HT-29 (cell line): ENCODE measurements at places on chromosomes 7 and 10.

- DNase-seq = no peak
These were observed 315.3 kb upstream of the AUTS2 start for GRCh38 chr7:69282946-69283345.

- no peak for DNase-seq
These were observed 3.2 kb downstream of the RSU1 start for GRCh38 chr10:16814012-16814411.

DNA sequence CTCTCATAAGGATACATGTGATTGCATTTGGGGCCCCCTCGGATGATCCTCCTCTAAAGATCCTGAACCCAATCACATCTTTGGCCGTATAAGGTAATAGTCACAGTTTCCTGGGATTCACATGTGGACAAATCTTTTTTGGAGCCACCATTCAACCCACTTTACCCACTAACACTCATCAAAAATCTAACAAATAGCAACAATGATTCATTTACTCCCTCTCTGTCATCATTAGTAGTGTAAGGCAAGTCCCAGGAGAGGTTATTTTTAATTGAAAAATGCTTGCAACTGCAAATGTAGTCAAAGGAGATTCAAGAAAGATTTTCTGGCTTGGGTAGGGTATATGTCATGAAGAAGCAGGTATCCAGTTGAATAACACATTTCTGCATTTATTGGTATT lies 9.9 kb upstream of the SMKR1 start:
- DNase-seq = no peak

GRCh38 chr10:52965509-52965908 lies 192.9 kb upstream of the MBL2 start:
- DNase-seq = no peak

DNA sequence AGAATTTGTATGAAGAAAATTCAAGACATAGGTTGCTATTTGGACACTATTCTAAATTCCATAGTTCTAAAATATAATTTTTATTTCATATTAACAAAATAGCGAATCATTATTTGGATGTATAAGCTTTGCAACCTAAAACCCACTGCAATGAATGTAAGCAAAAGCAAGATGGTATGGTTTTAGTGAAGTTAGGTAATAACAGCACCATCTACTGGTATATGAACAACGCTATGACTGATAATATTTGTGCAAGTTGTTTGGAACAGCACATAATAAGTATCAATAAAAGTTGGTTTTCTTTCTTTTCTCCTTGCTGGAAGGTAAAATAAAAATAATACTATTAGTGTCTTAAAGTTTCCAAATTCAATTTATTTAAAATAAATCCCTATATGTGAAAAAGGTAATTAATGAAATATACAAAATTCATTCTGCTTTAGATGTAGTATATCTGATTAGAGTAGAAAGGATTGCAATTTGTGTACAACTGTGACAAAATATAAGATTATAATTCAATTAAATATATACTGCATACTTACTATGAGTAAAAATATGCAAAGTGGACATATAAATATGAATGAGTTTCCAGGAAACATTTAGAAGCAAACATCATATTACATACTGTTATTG lies 79.0 kb upstream of the LSM8 start:
- peak; percentile 58 for DNase-seq

- DNase-seq = no peak
These were observed 299.8 kb downstream of the KLF6 start for GRCh38 chr10:3485057-3485686.

GRCh38 chr7:151228024-151228866 lies 1.2 kb upstream of the ABCF2 start:
- DNase-seq = no peak

DNA sequence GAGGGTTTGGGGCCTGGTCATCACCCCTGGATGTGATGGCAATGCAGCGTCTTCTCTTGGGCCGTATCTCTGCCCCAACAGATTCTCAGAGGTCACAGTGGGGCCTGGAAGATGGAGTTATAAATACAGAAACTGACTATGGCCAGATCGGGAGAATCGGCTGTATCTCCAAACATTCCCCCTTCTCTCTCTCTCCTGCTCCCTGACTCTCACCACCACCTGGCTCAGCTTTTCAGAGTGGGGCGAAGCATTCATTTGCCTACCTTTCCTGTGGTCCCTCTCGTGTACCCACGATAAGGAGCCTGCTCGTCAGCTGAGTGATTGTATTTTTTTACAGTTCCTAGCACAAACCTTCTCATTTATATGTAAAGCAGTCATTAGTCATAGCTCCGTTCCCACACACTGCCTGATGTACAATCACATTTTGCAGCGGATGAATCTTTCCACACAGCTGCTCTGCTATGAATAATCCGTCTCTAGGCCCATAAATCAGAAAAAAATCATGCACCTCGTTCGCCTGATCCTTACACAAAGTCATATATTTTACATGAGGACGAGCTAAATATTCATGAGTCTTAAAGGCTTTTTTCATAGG lies 23.2 kb upstream of the BTRC start:
- no peak for DNase-seq

- peak; percentile 41 for DNase-seq
These were observed 43.8 kb downstream of the ARL4A start for GRCh38 chr7:12731214-12731656.

DNA sequence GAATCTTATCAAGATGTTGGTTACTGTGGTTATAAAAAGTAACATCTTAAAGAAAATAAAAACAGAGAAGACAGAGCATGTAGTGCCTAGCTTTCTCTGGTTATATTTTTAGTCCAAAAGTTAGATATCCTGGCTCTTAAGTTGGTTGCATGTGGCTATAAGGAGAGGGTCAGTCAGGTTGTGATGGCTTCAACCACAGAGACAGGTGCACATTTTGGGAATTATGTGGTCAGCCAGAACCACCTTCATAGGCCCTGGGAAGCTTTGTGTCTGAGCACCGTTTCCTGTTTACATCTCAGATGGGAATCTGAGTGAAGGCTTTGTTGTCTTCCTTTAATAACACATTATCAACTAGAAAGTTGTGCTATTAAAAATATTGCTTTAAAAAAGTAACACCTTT lies 265.1 kb upstream of the IGFBP3 start:
- no peak for DNase-seq

- no peak for DNase-seq
These were observed 527.1 kb downstream of the TYW1 start for GRCh38 chr7:67523713-67524112.

GRCh38 chr7:69539531-69539930 lies 58.7 kb upstream of the AUTS2 start:
- no peak for DNase-seq

- no peak for DNase-seq
These were observed 19.9 kb downstream of the SPAG6 start for GRCh38 chr10:22365233-22365632.

- no peak for DNase-seq
These were observed 65.5 kb upstream of the NKX6-2 start for GRCh38 chr10:132851451-132851850.

DNA sequence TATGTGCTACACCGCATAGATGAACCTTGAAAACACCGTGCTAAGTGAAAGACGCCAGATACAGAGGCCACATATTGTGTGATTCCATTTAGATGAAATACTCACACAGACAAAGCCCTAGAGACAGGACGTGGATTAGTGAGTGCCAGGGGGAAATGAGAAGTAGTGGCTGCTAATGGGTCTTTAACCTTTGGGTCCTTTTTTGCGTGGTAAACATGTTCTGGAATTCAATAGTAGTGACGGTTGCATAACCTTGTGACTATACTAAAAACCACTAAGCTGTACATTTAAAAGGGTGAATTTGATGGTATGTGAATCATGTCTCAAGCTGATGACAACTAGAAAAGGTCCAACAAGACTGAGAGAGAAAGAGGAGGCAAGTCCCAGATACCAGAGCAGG lies 15.6 kb downstream of the SMKR1 start:
- no peak for DNase-seq

GRCh38 chr7:87702326-87702725 lies 74.1 kb downstream of the RUNDC3B start:
- no peak for DNase-seq

DNA sequence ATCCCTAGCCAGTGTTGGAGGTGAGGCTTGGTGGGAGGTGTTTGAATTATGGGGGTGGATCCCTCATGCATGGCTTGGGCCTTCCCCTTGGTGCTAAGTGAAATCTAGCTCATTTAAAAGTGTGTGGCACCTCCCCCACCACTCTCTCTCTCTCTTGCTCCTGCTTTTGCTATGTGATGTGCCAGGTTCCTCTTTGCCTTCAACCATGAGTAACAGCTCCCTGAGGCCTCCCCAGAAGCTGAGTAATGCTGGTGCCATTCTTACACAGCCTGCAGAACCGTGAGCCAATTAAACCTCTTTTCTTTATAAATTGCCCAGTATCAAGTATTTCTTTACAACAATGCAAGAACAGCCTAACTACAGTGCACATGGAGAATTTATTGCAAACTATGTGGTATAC lies 188.8 kb upstream of the POT1 start:
- no peak for DNase-seq

GRCh38 chr10:24847112-24848070 lies 105.0 kb downstream of the PRTFDC1 start:
- no peak for DNase-seq

DNA sequence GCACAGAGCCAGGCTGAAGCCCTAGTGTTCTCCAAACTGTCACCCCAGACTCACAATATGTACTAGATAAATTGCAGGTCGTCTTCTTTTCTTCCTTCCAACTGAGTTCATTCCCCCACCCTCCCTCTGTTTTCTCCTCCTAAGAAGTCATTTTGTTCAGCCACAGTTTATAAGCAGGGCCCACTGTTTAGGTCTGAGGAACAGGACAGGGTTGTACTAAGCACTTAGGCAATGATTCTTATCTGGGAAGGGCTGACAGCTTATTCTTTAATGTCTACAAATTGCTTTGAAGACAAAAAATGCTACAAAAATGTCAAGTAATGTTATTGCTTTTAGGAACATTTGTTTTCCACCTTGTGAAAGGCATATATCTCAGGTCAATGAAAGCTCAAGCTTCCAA lies 59.1 kb downstream of the CDC123 start:
- DNase-seq = no peak

DNA sequence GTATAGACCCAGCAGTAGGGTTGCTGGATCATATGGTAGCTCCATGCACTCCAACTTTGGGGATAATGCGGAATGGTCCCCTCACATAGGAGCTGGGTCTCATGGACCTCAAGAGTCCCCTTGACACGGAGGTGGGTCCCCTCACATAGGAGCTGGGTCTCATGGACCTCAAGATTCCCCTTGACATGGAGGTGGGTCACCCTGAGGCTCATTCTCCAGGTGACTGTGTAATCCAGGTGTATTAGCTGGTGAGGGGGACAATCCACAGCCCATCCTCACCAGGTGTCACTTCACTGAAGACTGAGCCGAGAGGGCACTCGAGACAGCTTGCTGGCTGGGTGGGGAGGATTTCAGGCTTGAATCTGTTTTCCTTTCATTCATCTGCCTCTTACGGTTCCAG lies 121.9 kb downstream of the PTPN20 start:
- no peak for DNase-seq

- no peak for DNase-seq
These were observed 116.8 kb upstream of the TBX20 start for GRCh38 chr7:35370687-35371086.

GRCh38 chr10:26000971-26001370 lies 66.9 kb downstream of the MYO3A start:
- no peak for DNase-seq

DNA sequence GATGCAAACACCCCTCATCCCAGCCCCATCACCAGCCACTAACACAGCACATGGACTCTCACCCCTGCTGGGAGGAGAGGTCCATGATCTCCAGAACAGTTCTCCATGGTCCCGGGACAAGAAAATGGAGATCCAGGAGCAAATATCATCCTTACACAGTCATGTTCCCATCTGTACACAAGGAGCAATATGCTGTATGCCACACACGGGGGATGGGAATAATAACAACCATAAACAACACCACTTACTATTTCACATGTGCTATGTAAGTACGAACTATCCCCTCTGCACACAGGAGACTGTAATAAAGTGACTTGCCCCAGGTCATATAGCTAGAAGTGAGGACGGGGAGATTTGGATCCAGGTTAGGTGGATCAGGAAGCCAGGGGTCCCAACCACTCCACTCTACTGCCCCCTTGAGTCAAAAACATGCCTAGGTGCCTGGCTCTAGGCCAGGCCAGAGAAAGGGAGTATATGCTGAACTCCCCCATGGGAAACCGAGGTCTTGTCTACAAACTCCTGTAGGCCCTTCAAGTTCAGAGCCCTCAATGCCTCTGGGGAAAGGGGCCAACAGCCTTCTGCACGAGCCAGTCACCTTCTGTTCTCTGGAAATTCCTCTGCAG lies 34.1 kb downstream of the LRRC20 start:
- DNase-seq = peak; percentile 59

DNA sequence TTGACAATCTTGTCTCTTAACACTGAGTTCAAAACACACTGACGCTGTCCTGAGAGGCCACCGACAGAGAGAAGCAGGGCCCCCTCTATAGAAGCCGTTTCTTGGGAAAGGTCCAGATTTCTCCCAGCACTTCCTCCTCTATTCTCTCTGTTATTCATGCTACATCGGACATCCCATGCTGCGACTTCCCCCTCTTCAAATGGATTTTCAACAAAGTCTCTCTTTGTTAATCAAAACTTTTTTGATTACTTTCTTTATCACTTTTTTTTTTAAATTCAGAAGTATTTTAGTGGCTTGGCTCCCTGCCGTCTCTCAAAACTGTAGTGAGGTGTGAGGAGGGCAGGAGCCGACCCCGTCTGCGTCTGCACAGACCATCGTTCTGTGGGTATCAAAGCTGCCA lies 298.9 kb upstream of the PITRM1 start:
- no peak for DNase-seq

GRCh38 chr7:138125119-138125518 lies 48.9 kb downstream of the AKR1D1 start:
- no peak for DNase-seq

- DNase-seq = no peak
These were observed 4.4 kb upstream of the SMC3 start for GRCh38 chr10:110563132-110563531.

GRCh38 chr10:92323079-92323478 lies 32.1 kb downstream of the MARCHF5 start:
- no peak for DNase-seq

DNA sequence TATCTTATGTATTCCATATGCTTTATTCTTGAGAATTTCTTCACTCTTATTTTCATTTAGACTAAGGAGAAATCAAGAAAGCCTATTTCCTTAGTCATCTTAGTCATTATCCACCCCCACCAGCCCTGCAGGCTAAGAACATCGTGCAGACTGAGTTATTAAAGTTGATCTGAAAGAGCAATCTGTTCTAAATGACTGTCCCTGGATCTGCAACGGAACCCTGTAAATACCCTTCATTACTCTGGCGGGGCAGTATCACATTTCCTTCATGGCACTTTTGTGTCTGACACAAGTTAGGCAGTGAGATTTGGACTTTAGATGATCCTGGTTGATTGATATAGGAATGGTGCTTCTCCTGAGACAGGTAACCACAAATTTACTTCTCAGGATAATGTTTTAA lies 3.5 kb upstream of the MYPN start:
- no peak for DNase-seq

GRCh38 chr10:63901881-63902280 lies 380.7 kb downstream of the REEP3 start:
- no peak for DNase-seq
